Glomerular endothelial cell (primary cell): ENCODE measurements at places on chromosomes 3 and 15. TPM values are rescaled to one million over a fixed set of nuclear protein-coding genes. Genes with fewer than 3 reads are reported as not detected.

- no peak for DNase-seq
Measured at GRCh38 chr3:187369089-187369447, 883 bp downstream of the RTP4 start.

- DNase-seq: no peak
Measured at GRCh38 chr3:61018807-61019206, 232.4 kb downstream of the FHIT start.

- no peak for DNase-seq
Measured at GRCh38 chr15:41967506-41968206, 4.7 kb downstream of the EHD4 start.

- no peak for DNase-seq
Measured at GRCh38 chr3:185290266-185290665, 36.4 kb upstream of the EHHADH start.

- DNase-seq: no peak
Measured at GRCh38 chr3:49619649-49620048, 54.5 kb upstream of the APEH start.

DNA sequence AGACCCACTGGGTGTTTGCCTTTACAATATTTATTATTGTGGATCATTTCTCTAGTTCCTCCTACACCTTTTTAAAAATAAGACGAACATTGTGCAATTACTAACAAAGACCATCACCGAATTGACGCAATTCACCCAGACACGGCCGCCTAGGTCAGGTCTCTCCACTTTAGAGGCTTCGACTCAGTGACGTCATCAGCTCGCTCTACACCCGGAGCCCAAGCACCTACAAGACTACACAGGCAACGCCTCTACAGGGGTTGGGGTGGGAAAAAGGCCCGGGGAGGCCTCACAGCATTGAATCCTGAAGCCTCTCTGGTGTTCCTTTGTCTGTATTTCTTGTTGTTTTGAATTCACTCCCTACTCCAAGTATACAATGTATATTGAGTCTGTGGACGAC, 16.6 kb downstream of the ZIC4 start:
- no peak for DNase-seq

COL6A6 gene
- not detected in 2 replicates for total RNA-seq

GRCh38 chr3:139328356-139328755, 15.5 kb upstream of the MRPS22 start:
- DNase-seq: no peak
